NCI-H1105 treated with DMSO at 0.1 percent for 48 hours (cell line): ENCODE measurements at places on chromosomes 6 and 20.

DNA sequence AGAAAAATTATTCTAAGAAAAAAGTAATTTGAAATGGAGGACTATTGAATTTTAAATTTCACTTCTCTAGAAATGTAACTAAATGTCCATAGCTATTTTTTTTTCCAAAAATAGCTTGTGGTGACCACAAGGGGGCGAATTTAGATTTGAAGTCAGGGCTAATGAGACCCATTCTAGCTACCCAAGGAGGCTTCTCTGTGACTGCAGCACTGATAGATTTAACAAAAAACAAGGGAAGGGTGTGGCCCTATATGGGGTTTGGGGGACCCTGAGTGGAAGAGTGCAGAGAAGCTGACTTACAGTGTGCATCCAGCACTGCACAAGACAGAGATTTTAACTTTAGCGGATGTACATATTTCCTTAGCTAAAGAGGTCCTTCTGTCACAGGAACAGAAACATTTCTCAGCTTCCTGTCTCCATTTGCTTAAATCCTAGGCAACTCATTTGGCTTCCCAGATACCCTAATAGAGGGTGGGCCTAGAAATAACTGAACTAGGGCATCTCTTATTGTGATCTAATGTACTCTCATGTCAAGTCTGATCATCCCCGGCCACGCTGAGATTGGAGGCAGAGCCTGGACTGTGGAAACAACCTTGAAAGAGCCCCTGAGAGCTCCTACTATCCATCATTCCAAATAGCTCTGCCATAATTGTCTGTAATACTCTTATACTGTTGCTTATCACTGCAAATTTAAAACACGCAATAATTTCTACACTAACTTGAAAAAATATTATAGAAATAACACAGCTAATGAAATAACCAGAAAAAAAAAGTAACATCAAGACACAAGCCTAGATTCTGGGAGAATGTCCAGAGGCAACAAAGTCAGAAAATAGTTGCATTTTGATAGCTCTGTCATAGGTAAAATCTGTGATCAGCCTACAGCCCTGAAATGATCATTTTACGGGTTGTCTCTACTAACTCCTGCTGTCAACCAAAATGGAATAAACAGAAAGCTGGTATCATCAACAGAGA lies 93.6 kb downstream of the SNAP91 start:
- peak; percentile 58 for DNase-seq

- DNase-seq, result no peak
Observed at GRCh38 chr6:31614075-31614619, 887 bp upstream of the AIF1 start.

- no peak for DNase-seq
Observed at GRCh38 chr20:43975096-43975768, 60.6 kb downstream of the TOX2 start.

- DNase-seq, result no peak
Observed at GRCh38 chr20:3014179-3014578, 29.2 kb upstream of the GNRH2 start.

GRCh38 chr20:62716941-62717310 lies 8.3 kb downstream of the NTSR1 start:
- DNase-seq, result no peak

DNA sequence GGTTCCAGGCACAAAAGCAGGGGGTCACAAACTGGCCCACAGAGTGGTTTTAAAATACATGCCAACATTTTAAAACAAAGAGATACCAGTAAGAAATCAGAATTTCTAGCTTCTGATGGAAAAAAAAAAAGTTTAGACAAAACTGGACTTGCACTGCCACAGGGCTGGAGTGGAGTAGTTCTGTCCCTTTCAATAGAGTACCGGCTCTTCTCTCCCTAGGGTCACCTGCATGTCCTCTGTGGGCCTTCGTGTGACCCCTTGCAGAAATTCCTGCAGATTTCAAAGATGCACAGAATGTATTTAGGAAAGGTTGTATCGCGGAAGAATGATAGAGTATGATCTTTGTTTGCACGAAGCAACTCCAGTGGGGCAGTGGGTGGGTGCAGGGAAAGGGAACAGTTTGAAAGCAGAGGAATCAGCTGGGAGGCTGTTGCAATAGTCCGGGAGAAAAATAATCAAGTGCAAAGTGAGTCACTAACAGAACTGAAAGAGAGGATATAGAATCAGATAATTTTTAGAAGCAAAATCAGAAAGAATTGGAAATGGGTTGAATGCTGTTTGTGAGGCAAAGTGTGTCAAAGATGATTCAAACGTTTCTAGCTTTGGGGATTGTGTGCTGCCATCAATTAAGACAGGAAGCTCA lies 97.3 kb upstream of the STXBP5 start:
- DNase-seq, result no peak

DNA sequence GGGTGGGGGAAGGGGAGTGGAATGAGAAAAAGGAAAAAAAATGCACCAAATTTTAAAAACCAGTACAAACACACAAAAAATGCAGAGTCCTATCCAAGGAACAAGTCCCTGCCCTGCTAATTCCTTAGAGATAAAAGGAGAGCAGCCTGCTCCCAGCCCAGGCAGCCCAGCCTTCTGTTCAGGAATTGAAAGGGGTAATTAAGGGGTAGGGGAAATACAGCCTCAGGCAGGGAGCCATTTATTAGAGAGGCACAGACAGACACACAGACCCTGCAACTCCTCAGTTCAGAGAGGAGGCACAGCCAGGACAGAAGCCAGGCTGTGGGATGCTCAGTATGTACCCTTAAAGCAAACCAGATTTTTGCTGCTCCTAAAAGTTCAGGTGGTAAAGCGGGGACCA lies 137.2 kb downstream of the EYA2 start:
- DNase-seq, result peak; percentile 1

DNA sequence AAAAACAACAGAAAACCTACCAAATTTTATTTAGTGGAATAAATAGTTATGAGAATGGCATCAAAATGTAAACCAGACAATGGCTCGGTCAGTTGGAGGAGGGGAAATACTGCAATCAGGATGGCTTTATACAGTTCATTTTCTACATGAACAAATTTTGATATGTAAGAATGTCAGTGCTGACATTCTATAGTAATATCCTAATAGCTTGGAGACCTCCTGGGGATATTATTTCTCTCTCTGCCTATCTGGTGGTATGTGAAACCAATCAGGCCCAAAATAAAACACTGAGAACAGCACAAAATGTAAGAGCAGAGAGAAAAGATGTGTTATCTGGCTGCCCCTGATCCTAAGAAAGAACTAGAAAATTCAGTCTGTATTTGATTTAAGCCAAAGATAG lies 327.7 kb downstream of the UBE3D start:
- DNase-seq, result no peak

DNA sequence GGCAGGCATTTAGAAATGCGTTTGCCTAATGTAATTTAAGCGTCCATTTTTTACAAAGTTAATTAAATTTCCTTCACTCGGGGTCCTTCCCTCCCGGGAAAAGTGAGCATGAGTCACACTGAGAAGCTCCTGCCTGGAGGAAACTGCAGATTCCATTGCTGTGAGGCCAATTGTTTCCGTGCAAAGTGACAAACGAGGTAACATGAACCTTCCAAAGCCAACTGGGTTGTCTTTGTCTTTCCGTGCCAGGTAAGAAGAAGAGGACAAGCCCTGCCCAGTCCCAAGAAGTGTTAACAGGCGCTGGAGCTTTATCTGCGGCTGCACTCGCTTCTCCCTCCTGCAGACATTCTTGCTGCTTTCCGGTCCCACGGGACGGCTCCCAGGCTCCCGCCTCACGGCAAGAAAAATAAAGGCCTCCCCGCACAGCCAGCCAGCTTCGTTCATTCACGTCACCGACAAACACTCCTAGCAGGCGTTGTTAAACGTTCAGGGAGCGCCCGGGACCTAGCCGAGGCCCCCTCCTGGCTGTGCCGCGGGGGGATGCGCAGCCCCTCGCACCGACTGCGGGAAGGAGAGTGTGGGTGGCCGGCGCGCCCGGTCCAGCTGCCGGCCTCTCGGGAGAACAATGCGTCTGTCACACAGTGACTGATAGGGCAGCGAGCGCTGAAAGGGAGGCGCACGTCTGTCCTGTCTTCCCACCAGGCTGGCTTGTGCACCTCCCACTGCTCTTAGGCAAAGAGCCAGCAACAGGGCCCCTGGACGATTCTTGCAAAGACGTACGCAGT lies 61.5 kb upstream of the HDDC2 start:
- peak; percentile 84 for DNase-seq

- DNase-seq, result no peak
Observed at GRCh38 chr6:34285448-34286164, 36.8 kb upstream of the SMIM29 start.

- no peak for DNase-seq
Observed at GRCh38 chr20:25744261-25744660, 47.6 kb upstream of the ZNF337 start.

DNA sequence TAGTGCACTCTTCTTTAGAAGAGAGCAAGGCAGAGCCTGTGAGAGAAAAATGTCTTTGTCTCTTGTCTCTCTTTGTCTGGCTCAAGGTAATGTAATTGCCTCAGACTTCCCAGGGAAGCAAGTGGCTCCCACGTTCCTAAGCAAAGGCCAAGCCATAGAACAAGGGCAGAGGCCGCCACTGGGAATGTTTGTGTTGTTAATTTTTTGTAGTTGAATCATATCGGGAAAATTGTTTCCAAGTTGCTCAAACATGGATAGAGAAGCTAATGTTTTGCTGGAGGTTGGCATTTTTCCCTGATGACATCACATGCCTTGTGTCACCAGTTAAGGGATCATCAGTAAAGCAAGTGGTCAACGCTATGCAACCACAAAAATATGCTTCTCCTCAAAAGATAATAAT lies 211.5 kb upstream of the FOXA2 start:
- no peak for DNase-seq

- DNase-seq, result peak; percentile 47
Observed at GRCh38 chr6:96014846-96015517, 792 bp upstream of the FUT9 start.

DNA sequence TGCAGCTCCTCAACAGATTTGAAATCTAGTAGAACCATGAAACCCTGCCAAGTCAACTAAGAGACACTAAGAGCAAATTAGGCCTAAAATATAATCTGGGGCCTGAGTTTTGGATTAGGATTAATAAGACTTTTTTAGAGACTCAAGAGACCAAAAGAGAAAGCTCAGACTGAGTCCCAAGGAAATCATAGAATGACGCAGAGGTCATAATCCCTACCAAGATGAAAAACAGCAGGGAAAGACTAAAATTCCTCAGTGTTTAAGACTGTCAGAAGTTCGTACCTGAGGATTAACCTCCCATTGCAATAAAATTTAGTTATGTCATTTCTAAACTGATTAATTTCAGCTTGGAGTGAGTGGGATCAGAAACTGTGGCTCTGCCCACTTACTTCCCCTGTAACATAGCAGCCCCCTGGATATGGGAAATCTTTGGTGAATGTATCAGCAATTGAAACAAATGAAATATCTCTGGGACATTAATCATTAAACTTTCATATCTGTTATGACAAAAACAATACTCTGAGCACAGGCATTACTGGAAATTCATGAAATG lies 200.3 kb downstream of the EDN1 start:
- no peak for DNase-seq

DNA sequence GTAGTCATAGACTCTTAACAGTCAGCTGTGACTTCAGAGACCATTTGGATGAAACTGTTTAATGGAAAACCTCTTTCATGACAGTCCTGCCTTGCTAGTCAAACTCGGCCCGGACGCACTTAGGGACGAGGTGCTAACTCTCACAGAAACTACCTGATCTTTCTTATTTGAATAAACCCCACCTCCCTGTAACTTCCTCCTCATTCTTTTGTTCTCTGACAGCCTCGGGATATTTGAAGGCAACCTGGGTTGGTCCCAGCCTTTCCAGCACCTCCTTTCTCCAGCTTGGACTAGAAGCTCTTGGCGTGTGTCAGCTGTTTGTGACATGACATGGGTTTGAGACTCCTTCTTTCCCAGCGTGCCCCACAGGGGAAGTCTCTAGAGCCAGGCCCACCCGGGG lies 175.3 kb upstream of the EXOC2 start:
- no peak for DNase-seq

DNA sequence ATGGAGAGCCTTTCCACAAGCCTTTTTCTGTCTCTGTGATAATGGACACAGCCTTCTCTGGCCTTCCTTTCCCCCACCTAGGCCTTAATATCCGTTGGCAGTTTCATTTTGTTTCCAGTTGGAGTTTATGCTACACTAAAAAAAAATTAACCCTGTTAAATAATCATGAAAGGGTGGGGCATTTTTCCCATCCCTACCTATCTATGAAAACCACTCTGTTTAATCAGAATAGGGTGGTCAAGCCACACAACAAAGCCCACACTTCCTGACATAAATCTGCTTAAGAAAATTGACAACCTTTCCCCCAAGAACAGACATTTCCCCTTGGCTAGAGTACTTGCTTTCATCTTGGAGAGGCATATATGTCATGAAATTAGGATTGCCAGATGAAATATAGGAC lies 14.2 kb downstream of the TXLNB start:
- no peak for DNase-seq

DNA sequence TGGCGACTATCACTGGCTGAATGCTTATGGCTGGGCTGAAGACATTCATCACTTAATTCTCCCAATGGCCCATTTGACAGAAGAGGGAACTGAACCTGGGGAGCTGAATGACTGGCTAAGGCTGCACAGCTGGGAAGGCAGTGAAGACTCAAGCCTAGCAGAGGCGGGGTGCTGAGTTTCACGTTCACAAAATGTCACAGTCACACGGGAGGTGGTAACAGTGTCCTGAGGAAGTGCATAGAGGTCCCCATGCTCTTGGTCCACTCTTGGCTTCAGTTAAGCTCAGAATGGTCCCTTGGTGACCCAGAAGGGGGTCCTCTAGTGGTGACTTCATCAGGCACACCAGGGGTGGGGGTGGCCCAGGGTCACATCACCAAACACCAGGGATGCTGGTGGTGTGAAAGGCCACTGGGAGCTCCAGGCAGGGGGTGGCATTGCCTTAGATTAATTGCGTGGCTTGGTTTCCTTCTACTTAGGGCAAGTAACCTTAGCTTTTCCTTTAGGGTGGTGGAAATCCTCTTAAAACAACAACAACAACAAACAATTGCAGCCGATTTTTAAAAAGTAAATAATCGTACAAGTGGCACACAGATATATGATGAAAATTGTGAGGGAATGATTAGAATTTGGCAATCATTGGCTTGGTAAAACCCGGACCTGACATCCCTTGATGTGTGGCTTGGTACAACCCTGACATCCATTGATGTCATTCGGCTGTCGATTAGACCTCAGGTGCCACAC lies 45.0 kb downstream of the SULF2 start:
- no peak for DNase-seq

GRCh38 chr6:149223120-149223903 lies 94.2 kb upstream of the TAB2 start:
- no peak for DNase-seq

GRCh38 chr20:17369506-17369905 lies 142.7 kb downstream of the PCSK2 start:
- peak; percentile 41 for DNase-seq

GRCh38 chr6:166005401-166005943 lies 162.2 kb downstream of the TBXT start:
- DNase-seq, result peak; percentile 55

DNA sequence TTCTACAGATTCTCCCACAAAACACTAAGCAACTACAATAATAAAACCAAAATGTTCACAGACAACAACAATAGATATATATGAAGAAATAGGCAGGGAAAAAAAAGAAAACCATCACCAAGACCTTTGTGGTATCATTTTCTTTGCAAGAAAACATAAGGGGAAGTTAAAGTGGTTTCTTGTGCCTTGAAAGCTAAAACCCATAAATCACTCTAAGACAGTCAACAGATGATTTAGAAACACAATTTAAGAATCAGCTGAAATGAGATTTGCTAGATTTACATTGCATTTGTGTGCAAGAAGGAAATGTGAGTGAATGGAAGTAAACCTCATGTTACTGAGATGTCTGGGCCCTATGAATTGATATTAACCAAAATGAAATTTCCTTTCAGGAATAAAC lies 1265.4 kb upstream of the GJE1 start:
- DNase-seq, result no peak
